ENCODE measurements at places on chromosomes 6 and 20.
A peak's percentile ranks its signal among the peaks of the same experiment; 100 is the strongest.

- no peak for DNase-seq
These were observed 244.8 kb upstream of the UFL1 start for GRCh38 chr6:96276856-96277255.

DNA sequence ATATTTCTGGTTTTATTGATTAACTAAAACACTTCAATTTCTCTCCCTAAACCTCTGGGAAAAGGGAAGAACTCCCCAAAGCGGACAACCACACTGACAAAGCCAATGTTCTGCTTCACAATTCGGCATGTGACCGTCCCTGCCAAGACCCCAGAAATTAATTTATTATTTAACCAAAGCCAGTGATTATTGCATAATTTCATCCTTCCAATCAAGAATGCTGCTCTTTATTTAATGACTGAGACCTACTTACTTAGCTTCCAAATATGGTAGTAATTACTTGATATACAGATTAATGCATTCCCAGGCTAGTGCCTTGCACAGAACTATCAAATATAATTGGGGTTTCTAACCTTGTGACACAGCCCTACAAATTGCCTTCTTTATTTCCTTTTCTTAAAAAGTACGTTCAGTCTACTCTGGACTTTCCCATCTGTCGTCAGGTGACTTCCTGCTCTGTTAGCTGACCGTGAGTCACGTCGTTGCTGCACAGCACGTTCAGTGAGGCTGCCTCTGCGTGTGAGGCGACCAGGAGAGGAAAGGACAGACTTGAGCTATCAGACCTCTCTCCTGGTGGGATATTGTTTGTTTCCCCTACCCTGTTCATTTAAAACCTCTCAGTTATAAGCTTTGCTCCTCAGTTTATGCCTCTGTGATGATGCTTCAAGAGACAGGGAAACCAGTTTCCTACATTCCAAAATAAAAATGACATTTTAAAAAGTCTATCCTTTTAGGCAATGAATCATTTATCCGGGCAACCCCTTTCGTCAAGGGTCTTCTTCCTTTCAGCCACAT lies 55.7 kb upstream of the TNFAIP3 start:
- peak; percentile 5 for DNase-seq

GRCh38 chr20:25313593-25313992 lies 65.7 kb downstream of the PYGB start:
- DNase-seq: no peak

- DNase-seq: no peak
These were observed 548.0 kb downstream of the TBC1D32 start for GRCh38 chr6:120786256-120786655.

DNA sequence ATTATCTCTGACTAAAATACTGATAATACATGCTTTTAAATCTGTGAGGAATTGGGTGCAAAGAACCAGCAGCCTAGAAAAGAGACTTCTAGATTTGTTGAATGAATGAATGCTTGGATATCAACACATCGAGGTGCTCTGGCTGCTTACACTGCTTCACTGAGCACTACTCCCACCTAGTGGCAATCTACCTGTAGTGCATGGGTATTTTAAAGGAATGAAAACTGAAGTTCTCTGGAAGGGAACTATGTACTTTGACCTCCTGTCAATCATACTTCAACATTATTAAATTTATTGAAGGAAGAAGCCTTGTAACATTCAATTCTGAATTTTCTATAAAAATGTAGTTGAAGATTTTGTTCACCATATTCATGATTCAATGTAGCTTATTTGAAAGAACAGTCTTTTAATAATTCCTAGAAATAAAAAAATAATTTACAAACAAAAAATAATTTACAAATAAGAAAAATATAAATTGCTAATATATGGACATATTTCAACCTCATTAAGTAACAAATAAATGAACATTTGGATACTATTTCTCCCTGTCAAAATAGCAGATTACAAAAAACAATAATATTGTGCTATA lies 111.2 kb upstream of the MMS22L start:
- peak; percentile 84 for DNase-seq

DNA sequence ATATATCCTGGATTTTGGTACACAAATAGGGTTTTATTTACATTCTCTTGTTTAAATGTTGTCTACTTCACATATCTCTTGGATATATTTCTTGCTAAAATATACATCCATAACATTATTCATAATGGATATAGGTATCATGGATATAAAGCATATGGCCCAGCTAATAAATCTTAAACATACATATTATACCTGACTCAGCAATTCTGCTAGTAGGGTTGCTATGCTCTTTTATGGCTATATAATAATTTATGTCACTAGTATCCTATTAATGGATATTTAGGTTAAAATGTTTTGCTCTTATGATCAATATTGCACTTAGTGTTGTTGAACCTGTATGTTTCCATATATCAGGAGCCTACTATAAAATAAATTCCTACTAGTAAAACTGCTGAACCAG lies 375.5 kb downstream of the LMBRD1 start:
- DNase-seq: no peak

- DNase-seq: peak; percentile 56
These were observed 4.8 kb downstream of the BCAS1 start for GRCh38 chr20:54065601-54066038.

GRCh38 chr6:8803181-8803760 lies 367.9 kb upstream of the SLC35B3 start:
- DNase-seq: no peak

GRCh38 chr6:38157905-38158304 lies 338.4 kb downstream of the ZFAND3 start:
- DNase-seq: no peak

DNA sequence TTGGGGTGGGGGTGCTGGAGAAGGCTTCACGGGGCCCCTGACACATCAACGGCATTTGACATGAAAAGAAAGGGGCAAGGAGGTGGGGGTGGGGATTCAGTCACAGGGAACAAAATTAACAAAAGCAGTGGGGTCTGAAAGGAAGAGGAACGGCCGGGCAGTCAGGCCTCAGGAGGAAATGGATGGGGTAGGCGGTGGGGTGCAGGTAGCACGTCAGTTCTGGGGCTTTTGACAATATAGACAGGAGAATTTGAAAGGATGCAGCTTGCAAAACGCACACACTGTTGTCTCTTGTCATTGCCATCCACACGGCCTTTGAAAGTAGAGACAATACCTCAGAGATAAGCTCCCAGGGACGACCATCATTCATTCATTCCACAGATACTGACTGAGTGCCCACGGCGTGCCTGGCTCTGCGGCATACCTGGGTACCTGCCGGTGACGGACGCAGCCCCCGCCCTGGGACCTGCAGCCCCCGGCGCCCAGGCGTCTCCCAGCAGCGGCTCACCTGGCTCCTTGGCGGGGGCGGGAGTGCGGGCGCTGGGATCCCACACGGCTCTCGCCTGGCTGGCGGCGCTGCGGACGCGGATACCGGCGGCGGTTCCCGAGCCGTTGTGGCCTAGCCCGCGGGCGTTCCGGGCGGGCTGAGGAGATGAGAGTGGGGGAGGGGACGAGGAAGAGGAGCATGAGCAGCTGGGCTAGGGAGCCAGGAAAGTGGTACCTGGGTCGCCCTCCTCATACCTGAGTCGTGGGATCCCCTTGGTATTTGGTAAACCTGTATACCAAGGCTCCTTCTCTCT lies at the start of gene SLC26A8:
SLC26A8 (minus strand) TSS at position 646 of the 800 bp plus-strand sequence. CDS start 4,934 bp downstream, outside the sequence.
- DNase-seq: no peak

GRCh38 chr20:37207171-37207570 lies 27.8 kb upstream of the MROH8 start:
- no peak for DNase-seq

DNA sequence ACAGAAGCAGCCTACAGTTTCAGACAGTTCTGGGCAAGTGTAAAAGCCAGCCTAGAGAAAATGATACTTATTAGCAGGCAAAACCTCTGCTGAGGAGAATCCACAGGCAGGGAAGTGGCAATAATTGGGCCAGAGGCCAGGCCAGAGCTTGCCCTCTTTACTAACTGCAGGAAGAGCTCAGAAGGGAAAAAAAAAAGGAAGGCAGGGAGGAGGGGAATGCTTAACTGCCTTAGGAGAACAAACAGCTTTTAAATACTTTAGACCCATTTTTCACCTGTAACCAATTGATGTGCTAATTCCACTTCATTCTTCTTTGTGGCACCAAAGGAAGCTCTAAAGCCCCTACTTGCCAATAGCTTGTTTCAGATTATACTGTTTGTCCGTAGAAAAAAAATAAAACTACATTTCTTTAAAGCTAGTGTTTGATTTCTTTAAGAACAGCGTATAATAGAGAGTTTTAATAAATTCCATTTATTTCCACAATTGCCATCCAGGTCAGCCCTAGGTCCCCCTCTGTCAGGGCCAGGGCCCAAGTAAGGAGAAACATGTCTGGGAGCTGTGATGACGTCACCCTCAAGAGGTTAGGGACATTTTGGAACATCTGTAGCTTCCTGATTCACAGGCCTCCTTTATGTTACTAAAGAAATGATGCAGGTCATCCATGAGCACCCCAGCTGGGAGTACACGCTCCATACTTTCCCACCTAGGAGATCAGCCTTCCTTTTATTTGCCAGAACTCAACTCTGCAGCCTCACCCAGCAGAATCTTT lies 384.3 kb downstream of the CDC5L start:
- DNase-seq: no peak

GRCh38 chr6:43391440-43392031 lies 22.1 kb upstream of the ZNF318 start:
- DNase-seq: no peak

- DNase-seq: no peak
These were observed 95.1 kb downstream of the IRAK1BP1 start for GRCh38 chr6:78962448-78962847.

DNA sequence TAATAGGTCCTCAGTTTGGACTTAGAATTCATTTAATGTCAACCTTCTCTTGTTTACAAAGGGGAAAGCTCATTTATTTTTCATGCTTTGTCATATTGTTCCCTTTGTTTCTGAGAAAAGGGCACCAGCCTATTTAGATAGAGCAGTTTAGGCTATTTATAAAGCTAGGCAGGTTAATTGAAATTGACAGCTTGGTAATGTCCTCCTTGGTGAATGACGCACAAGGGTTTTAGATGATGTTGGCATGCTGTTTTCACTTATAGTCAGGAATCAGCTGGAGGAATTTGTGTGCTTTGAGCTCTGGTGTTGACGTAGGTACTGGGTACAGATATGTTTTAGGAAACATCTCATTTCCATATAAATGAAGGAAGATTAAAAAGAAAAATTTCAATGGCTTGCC lies 45.2 kb downstream of the BCKDHB start:
- DNase-seq: peak; percentile 3

- DNase-seq: no peak
These were observed 37.6 kb downstream of the SPTLC3 start for GRCh38 chr20:13046409-13046808.

GRCh38 chr6:119096721-119097565 lies 18.5 kb upstream of the FAM184A start:
- DNase-seq: no peak

- no peak for DNase-seq
These were observed 83.7 kb upstream of the ZFP64 start for GRCh38 chr20:52275181-52275691.
